ENCODE measurements at places on chromosomes 12 and 14.

- no peak for DNase-seq
Measured at GRCh38 chr14:105863296-105864108, 337.1 kb downstream of the TMEM121 start.

- DNase-seq = no peak
Measured at GRCh38 chr14:68261092-68261842, 441.7 kb downstream of the RAD51B start.

- DNase-seq = no peak
Measured at GRCh38 chr12:68031881-68032739, 42.9 kb downstream of the IFNG-AS1 start.

DNA sequence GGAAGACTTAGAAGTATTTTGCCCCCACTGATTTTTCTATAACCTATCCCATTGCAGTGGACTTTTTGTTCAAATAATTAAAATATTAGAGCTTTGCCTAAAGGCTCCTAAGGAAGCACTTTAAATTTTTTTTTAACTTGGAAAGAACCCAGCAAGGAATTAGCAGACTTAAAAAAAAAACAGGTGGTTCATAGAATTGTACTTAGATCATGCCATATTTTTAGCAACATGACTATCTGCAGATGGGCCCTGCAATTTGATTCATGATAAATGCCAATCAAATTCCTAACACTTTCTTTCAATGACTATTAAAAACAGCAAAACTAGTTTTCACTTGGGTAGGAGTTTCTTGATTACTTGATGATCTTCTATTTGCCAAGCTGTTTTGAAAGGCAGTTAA is 11.5 kb downstream of the ADAMTS20 start:
- DNase-seq = no peak

DNA sequence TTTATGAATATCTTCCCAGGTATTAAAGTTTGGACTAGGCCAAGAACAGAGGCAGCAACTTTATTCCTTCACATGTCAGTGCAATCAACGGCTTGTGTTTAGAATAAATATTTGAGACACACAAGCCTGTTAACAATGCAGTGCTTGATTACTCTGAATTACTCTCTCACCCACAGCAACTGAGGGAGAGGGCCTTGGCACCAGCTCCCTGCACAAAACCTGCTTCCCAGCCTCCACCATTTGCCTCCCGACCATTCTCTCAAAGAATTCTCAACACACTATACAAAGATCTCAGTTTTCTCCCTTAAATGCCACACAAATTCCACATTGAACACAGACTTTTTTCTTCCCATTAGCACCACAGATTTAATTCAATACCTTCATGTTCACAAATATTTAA is 77.0 kb downstream of the STON2 start:
- DNase-seq = no peak

GRCh38 chr12:32031109-32031508 is 71.9 kb downstream of the RESF1 start:
- no peak for DNase-seq

GRCh38 chr14:87430810-87431209 is 562.2 kb downstream of the GALC start:
- DNase-seq = no peak

DNA sequence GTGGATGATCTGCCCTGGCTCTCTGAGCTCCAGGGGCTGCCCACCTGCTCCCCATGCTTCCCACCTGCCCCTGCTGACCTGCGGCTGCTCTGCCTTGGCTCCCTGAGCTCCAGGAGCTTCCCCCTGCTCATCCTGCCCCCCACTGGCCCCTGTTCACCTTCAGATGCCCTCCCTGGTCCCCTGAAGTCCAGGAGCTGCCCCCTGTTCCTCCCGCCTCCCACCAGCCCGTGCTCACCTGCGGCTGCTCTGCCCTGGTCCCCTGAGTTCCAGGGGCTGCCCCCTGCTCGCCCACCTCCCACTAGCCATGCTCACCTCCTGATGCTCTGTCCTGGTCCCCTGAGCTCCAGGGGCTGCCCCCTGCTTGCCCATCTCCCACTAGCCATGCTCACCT is 219.7 kb downstream of the TMEM121 start:
- no peak for DNase-seq

- no peak for DNase-seq
Measured at GRCh38 chr14:35826952-35827416, 846 bp downstream of the BRMS1L start.

DNA sequence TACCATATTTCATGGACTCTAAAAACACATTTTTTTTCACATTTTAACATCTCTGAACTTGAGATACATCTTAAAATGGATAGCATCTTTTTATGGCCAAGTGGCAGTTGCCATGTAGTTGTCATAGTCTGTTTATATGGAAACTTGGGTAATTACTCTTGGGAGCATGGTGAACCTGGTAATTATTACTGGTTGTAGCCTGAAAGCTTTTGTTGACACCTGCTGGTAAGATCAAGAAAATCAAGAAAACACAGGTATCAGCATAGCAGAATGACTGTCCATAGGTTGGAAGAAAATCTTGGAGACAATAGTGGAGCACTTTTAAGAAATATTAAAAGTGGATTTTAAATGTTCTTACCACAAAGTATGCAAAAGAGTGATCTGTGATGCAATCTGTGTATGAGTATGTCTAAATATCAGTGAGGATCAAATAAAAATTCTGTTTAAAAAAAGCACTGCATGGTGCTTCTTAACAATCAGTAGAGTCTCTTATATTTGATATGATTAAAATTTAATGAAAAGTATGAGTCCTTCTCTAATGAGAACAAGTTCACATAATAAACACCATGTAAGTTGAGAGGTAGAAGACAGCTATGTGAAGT is 44.2 kb downstream of the TTC8 start:
- no peak for DNase-seq

DNA sequence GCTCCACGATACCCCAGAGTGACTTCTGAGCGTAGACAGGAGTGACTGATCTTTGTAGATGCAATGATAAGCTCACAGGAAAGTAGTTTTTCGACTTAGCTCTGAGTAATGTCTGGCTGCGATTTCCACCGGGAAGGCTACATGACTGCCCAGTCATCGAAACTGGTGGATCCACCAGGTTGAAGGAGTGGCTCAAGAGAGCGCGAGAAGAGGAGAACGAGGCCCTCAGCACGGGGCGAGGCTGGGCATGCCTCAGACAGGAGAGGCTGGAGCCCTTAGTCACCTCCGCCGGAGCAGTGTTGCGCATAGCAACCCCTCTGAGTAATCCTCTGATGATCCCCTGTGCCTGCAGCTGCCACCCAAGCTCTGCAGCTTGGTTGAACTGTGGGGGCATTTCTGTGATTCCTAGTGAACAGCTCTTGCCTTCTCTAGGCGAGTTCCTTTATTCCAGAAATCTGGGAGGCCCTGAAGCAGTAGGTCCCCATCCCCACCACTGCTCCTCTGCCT is 25.6 kb downstream of the ELK3 start:
- no peak for DNase-seq

DNA sequence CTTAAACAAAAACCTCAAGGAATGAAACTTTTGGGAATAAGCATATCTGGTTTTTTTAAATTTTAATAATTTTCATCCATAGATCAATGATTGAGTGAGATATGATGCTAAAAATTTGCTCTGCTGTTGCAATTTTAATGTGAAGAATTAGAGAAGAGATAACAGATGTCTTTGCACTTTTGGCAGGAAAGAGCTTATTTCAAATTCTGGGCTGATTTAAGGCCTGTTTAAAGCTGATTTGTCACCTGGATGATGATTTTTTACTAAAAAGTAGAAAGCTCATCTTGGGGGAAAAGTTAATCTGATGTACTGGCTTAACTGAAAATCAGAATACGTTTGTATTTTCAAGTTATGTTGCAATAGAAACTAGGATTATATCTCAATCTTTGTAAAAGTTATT is 268.9 kb upstream of the NOVA1 start:
- DNase-seq = no peak

- no peak for DNase-seq
Measured at GRCh38 chr12:75936515-75937440, 94.8 kb downstream of the PHLDA1 start.

GRCh38 chr12:105741786-105742566 is 396.8 kb downstream of the NUAK1 start:
- DNase-seq = no peak

DNA sequence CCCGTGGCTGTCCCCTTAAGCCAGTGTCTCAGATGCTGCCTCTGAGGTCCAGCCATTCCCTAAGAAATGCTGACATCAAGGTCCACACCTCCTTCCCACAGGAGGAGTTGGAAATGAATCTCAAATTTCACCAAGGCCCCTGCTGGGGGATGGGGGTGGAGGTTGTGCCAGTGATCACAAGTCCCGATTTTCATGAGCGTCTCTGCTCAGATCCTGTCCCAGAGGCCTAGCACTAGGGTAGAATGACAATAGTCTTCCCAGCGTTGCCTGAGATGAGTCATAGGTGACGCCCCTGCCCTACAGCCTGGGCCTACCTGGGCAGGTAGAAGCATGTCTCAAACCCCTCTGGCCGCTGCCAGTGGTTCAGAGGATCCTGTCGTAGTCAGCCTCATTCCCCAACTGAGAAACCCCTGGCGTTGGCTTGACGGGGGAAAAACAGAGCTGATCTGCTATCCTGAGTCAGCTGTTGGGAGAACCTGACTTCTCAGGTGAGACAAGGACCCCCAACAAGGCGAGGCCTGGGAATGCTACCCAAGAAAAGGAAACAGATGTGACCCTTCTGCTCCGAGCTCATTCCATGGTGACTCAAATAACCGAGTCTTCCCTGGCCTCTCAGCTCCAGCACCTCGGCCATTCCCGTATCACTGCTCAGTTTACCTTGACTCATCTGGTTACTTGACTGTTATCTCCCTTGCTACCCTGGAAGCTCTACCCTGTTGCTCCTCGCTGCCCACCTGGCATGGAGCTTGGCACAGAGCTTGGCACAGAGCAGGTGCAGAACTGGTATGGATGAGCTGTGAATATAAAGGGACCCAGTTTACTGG is 21.8 kb upstream of the SPPL3 start:
- no peak for DNase-seq

GRCh38 chr14:23444314-23444713 is 8.9 kb upstream of the MYH7 start:
- DNase-seq = no peak

- DNase-seq = no peak
Measured at GRCh38 chr12:45435945-45436710, 220.2 kb downstream of the ANO6 start.

GRCh38 chr12:1993871-1994371 is 10.3 kb downstream of the DCP1B start:
- no peak for DNase-seq

DNA sequence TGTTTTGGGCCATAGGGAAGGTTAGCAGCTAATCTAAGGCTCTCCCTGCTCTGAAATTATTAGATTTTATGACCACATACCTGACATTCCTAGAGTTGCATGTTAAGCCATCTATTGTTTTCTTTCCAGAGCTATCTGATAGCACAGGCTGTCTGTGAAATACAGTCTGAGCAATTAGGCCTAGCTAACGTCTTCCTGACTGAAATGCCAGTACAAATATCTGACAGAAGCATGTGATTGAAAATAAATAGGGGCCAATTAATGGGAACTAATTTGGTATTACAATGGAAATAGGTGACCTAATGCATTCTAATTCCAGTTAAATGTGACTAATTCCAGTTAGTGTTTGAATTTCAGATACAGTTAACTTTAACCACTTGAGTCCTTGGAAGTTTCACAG is 115.2 kb downstream of the C12orf75 start:
- DNase-seq = no peak

GRCh38 chr14:59159169-59159568 is 29.3 kb upstream of the DAAM1 start:
- DNase-seq = no peak

DNA sequence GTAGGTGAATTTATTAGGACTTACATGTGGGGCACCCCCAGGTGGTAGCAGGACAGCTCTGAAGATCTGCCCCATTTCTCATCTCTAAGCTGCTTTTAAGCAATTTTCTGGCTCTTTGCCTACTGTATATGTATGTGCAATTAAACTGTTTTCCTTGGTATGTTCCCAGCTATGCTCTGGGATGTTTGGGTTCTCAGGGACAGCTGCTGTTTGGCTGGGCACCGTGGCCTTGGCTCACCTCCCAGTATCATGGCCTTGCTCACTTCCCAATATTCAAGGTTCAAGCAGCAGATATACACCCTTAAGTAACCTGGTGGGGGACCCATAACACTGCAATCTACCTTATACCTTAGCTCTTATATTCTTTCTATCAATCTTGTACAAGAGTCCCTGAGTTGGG is 53.7 kb upstream of the KITLG start:
- DNase-seq = no peak

DNA sequence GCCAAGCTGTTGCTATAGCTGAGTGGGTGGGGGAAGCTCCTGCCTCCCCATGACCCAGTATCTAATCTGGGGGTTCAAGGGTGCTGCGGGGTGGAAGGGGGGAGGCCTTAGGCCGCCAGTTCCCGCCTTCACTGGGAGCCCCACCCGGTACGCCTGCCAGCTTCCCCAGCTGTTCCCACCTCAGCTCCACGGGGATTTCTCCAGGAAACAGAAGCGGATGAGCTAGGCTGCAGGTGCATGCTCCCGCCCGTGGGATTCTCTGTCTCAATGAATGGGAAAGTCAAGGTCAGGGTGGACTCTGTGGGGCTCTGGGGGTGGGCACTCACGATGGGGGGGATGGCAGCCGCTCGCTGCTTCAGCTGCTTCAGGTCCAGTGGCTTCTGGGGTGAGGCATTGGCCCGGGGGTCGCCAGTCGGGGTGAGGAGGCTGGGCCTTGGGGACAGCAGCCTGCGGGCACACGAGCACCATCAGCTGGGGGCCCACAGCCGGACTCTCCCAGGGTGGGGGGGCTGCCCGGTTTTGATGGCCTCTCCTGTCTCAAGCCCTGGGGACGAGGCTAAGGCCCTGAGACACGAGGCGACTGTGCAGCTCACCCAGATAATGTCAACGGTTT is 68.6 kb downstream of the RFLNA start:
- no peak for DNase-seq

GRCh38 chr14:90345239-90345557 is 13.5 kb upstream of the NRDE2 start:
- DNase-seq = no peak

DNA sequence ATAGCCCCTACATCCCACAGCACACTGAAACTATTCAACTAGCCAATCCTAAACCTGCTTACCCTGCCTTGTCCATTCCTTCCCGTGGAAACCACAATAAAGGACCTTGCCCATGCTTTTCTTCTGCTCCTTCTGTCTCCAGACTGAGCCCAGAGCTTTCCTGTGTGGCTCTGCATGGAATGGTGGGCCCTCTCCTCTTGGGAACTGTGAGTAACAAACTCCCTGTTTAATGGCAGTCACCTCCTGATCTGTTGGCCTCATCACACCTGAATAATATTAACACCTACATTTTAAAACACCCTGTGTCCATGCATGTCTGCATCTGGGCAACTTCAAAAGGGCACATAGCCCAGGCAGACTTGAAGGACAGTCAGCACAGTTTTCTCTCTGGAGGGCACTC is 12.4 kb downstream of the LGR5 start:
- no peak for DNase-seq

DNA sequence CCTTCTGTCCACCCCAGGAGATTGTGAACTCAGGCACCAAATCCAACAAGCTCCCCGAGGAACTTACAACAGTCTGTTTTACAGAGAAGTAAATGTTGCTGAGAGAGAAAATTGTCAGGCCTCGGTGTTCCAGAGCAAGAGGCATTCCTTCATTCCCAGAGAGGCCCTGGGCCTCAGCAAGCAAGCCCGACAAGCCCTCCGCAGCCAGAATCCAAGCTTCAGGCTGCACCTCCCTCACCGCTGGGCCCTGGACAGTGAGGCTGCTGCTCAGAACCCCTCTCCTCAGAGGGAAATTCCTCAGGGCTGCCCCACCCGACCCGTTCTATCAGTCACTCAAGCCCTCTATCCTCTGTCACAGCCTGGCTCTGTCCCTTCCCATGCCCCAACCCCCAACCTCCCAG is 56.4 kb downstream of the ZFP36L1 start:
- no peak for DNase-seq

Data from stimulated activated CD4-positive, alpha-beta T cell treated with anti-CD3 and anti-CD28 coated beads, Interleukin-4, amount 100 ng/mL, for 4 hours (primary cell).